ENCODE measurements at places on chromosomes 16 and 17. TPM values are rescaled to one million over a fixed set of nuclear protein-coding genes. Genes with fewer than 3 reads are reported as not detected.

DNA sequence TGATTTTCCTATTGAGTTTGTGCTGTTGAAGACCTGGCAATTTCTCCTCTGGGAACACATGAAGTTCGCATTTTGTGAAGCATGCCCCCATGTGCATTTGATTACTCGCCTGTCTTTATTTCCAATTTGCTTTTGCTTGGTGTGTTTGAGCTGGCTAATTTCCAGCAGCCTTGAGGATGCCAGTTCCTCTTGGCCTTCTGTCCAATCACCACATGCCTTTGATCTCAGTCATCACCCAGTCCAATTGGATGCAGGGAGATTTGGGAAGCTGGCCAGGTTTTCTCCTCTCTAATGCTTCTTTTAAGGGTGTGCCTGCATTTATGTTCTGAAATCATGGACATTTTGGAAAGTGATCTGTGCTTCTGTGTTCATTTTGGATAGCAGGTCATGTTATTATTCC is 3.8 kb upstream of the TMEM100 start:
- DNase-seq = peak; percentile 81

DNA sequence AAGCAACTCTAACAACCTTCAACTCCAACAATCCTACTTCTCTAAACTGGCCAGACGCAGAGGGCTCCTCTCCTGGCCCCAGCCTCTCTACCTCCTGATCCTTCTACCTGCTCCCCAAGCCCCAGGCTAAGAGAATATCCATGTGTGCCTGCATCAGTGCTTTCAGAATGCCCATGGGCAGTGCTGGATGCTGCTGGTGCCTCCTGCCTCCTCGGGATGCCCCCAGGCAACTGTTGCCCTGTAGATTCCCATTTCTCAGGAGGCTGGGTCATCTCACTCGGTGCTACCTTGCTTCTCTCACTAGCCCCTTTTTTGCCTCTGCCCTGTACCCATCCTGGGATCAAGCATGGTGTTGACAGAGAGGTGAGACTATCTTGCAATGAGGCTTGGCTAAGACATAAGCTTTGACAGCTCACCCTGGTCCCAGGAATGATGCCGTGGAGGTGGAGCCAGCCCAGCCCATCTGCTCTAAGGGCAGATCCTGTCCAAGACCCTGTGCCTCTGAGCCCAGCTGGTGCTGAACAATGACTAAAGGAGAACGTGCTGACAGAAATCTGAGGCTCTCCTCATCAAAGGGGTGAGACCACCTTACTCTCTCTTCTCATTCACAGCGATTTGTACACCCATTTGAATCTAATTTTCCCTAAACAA is 19.4 kb upstream of the SUPT4H1 start:
- no peak for DNase-seq

DNA sequence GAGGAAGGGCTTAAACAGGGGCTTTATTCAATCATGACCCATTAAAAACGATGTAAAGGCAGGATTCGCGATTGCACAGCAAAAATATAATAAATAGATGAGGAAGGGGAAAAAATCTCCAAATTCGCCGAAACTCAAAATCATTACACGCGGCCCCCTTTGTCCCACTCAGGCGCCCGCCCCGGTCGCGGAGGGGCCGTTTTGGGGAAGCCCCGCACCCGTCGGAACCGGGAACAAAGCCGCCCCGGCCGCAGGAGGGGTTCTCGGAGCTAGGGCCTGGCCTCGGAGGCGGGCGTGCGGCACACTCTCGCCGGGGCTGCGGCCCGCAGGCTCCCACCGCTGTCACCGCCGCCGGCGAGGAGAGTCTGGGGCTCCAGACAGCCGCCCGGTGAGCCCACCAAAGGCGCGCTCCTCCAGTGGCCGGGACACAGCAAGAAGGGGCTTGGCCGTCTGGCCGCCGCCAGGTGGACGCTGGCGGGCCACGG is 521 bp downstream of the C16orf87 start:
- DNase-seq = peak; percentile 57

GRCh38 chr16:13136901-13137300 is 235.5 kb downstream of the SHISA9 start:
- no peak for DNase-seq

Gene HS3ST3B1
- total RNA-seq = 0.27 TPM

All from MG63 (cell line).